Ecto neural progenitor cell (in vitro differentiated cells): ENCODE measurements at places on chromosomes 1 and 21.
A peak's percentile ranks its signal among the peaks of the same experiment; 100 is the strongest.

- no peak for DNase-seq
Observed at GRCh38 chr1:152640351-152640750, 17.4 kb upstream of the LCE3A start.

DNA sequence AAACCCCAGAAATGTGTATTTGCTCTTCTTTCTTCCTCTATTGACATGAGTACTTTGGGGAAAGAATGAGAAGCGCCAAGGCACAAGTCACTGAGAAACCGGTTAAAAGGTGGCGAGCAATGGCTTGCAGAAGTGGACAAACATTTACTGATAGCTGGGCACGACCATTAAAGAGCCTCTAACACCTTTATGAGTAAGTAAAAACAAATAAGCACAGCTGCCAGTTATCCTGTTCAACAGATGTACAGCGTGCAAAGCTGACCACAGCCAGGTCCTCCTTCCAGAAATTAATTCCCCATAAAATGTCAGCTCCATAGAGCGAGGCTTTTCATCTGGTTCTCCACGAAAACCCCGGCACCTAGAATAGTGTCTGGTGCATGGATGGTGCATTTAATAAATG is 72.7 kb downstream of the CAPZB start:
- no peak for DNase-seq

- no peak for DNase-seq
Observed at GRCh38 chr1:12771186-12771585, 2.4 kb upstream of the PRAMEF12 start.

GRCh38 chr1:145719230-145720079 is at the start of gene CD160:
CD160 (plus strand) TSS chr1:145719499; CDS start chr1:145728328, 8,829 bp downstream.
- DNase-seq = no peak

- no peak for DNase-seq
Observed at GRCh38 chr1:165468253-165468652, 23.3 kb upstream of the RXRG start.

DNA sequence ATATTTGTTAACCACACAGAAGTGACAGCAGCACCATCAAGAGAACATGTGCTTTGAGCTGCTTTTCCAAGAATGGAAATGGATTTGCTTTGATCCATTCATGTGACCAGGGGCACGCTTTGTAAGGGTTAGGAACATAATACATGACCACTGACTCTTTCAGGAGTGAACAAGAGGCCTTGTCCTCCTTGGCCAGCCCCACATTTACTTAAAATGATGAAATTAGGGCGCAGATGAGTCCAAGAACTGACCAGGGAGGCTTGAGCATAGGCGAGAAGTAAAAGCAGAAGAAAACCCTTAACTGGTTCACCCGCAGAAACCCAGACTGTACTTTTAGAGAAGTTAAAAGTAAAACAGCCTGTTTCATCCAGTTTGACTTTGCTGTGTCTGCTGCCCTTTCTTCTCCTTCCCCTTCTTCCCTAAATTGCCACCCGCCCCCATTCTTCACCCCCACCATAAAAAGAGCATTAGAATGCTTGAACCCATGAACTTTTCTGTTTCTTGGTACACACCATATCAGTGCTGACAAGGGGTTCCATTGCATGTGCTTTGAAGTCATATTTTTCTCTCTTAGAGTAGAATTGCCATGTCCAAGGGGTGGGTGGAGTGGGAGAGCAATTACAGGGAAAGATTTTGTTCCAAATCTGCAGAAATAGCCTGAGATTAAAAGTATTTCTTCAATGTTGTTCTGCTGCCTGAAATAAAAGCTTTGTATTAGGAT is 2.6 kb upstream of the GLUL start:
- DNase-seq = no peak

GRCh38 chr1:174968750-174969244 is 30.9 kb upstream of the CACYBP start:
- DNase-seq = no peak

DNA sequence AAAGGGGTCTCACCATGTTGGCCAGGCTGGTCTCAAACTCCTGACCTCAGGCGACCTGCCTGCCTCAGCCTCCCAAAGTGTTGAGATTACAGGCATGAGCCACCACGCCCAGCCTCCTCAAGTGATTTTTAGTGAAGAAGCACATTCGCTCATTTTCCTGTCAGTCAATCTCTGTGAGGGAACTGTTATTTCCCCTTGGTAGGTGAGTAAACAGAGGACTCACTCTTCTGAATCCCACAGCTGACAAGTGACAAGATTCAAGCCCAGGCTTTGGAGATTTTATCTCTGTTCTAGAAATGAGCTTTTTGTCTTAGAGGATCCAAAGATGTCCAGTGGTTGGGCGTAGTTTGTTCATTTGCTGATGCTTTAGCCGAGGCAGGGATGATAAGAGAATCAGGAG is 43.9 kb upstream of the TACSTD2 start:
- DNase-seq = no peak

DNA sequence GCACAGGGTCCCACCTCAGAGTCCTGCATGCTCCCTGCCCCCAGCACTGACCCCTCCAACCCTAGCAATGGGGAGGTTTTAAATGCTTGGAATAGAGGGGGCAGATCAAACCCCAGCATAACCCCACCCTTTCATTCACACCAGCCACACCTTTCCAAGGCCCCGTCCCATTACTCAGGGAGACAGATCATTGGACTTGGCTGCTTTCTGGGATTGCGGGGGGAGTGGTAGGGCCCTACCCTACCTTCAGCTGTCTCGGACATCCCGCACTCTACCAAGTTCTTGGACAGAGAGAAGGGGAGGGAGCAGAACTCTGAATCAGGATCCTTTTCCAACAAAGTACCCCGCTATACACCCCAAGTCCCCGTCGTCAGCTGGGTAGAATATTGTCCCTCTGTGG is 983 bp downstream of the PADI2 start:
- no peak for DNase-seq

- peak; percentile 81 for DNase-seq
Observed at GRCh38 chr1:11893907-11894251, 32.3 kb downstream of the KIAA2013 start.

DNA sequence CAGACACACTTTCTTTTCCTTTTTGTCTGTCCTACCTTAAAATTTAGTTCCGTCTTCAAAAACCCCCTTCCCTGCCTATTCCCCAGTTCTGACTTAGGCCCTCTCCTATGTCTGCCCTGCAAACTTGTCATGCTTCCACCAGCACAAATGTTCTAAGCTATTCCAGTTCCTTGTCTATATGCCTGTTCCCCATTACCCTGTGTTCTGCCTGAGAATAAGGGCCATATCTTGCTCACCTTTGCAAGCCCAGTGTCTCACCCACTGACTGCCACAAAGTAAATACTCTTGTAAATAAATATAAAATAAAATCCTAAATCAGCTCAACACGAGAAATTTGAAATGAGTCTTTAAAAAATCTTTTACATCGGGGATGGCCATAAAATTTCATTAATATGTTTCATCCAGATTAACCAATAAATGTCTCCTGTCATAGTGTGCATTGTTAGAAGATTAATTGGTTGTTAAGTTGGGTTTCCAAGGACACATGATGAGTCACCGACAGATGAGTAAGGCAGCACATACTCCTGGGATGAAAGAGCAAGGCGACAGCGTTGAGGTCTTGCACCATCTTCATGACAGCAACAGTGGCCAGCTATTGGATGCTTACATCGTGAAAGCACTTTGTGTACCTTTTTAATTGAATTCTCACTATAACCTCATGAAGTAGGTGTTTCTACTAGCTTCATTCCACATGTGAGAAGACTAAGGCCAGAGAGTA is 92.6 kb upstream of the NGF start:
- no peak for DNase-seq

DNA sequence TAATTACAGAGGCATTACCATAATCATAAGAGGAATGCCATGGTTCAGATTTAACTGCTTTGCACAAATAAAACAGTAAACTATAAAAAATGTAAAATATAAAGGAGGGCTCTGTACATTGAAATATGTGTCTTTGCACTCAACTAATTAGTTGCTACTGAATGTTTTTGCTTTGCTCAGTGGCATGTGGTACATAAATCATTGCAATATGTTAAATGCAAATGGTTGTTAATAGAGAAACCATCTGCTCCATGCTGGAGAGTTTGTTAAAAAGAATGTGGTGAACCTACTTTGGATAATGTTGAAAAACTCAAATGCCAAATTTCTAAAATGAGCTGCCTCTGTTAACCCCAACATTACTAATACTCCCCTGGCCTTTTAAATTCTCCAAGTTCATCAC is 201.5 kb downstream of the NTNG1 start:
- DNase-seq = no peak

DNA sequence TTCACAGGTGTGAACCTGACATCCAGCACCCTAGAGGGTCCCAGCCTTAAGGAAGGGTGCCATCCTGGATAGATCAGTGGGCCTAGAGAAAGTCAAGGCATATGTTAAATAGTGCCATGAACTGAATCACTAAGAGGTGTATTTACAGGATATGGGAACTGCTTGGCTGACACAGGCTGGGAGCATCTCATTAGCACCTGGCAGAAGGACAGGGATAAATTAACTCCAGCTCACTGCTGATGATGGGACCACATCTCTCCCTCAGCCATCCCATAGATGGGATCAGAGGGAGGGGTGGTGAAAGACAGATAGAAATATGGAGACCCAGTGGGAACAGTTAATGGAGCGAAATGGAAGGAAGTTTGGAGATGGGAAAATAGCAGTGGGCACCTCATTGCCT is 122.0 kb downstream of the IGSF21 start:
- no peak for DNase-seq
